ENCODE measurements at places on chromosomes 11 and 22.
A peak's percentile ranks its signal among the peaks of the same experiment; 100 is the strongest.

- no peak for DNase-seq
These were observed 5.3 kb downstream of the HNRNPUL2 start for GRCh38 chr11:62721994-62722393.

GRCh38 chr22:28072066-28072465 lies 153.0 kb upstream of the PITPNB start:
- no peak for DNase-seq

GRCh38 chr11:109071712-109072524 lies 350.1 kb upstream of the C11orf87 start:
- peak; percentile 45 for DNase-seq

DNA sequence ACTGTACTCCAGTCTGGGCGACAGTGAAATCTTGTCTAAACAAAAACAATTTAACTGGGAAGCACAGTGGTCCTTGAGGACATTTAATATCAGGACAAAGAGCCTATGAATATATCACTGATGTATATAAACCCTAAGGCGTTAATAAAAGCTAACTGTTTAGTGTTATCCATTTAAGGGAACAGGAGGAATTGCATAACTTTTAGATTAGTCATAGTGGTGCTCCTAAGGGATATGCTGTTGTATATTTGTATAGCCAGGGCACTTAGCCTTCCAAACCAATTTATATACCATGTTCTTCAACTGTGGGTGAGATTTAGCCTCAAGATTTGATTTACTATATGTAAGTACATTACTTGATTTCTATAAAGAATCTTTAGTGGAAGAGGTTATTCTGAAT lies 3.0 kb upstream of the CHEK1 start:
- no peak for DNase-seq

GRCh38 chr11:113373306-113373705 lies 14.3 kb upstream of the ANKK1 start:
- DNase-seq: no peak

DNA sequence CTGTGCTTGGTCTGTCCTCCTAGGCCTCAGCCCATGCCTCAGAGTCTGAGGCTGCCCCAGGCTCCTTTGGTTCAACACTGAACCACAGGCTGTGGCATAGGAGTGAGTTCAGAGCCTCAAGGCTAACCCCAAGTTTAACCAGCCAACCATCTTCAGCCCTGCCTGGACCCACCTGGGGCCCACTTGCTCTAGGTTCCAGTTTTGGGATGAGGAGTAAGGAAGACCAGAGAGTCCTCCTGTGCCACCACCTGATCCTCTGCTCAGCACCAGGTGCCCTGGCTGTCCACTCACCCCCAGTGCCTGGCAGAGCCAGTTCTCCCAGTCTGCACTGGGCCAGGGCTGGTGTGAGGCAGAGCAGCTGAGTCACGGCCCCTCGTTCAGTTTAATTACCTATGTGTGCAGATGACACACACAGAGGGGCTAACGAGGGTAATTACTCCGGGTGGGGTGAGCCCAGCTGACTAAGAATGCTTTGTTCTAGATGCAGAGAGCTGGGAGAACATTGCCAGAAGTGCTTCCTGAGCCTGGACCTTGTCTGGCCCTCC lies 12.0 kb upstream of the TMPRSS13 start:
- no peak for DNase-seq

DNA sequence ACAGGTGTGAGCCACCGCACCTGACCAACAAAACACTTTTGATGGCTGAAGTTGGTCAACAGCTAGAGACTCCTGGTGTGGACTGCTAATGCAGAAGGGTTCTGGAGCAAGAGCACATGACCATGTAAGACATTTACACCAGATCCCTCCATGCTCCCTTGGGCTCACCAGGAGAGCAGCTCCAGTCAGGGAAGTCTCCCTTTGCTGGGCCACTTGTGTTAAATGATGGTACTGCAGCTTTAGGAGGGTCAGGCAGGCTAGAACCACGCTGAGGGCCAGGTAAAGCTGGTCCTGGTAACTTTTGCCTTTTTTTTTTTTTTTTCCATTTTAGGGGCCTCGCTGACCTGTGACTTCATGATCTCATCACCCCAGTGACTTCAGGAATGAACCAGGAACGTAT lies 146.4 kb downstream of the FBXO7 start:
- no peak for DNase-seq

DNA sequence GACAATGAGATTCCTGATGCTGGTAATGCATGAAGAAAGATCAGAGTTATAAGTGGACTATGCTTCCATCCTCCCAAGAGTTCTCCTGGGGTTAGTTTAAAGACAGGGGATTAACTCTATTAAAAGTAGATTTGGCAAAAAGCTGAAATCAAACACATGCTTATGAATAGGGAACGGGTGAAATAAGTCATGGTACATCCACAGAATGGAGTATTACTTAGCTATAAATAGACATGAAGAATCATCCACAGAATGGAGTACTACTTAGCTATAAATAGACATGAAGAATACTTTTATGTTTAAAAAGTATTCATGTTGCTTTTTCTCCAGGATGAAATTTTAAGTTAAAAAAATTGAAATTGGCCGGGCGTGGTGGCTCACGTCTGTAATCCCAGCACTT lies 596.4 kb upstream of the B3GAT1 start:
- DNase-seq: no peak

- peak; percentile 73 for DNase-seq
These were observed 44.0 kb downstream of the GRAMD1B start for GRCh38 chr11:123473941-123474677.

DNA sequence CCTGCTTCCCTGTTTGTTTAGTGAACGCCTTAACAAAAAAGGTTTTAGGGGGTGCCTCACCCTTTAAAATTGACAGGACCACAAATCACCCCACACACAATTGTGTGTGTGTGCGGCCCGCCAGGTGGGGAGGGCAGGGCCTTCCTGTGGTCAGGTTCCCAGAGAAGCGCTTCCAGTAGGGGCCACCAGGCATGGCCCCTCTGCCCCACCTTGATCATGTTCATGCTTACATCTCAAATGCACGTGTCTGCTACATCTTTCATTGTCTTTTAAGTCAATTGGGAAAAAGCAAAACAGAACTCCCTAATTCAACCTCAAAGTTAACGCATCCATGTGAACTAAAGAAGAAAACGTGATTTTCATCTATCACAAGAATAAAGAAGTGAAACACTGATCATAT lies 1335.3 kb downstream of the TBC1D22A start:
- no peak for DNase-seq

GRCh38 chr11:79332017-79332416 lies 108.8 kb downstream of the TENM4 start:
- DNase-seq: no peak

DNA sequence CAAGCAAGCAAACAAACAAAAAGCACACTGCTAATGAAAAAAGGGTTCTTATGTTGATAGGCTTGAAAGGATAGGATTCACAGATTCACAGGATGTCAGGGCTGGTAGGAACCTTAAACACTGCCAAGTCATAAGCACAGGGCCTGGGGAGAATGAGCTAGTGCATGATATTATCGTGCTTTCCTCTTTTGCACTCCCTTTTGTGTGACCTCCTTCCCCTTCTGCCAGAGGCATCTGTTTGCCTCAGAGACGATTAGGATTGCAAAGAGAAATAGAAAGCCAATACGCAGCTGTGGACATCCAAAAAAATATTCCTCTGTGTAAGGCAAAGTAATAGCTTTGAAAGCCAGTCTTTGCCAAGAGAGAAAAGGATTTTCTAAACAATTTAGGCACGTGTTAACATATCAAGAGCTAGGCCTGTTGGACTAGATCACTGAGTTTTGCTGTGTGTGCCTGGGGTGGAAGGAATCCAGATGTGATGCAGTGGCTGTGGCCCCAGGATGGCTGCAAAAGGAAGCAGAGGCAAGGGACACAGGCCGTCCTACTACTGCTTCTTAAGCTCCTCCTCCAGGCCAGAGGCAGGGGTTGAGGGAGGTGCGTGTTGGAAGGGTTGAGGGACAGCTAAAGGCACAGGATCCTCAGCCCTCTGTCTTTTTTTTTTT lies 30.6 kb downstream of the MCHR1 start:
- DNase-seq: no peak

DNA sequence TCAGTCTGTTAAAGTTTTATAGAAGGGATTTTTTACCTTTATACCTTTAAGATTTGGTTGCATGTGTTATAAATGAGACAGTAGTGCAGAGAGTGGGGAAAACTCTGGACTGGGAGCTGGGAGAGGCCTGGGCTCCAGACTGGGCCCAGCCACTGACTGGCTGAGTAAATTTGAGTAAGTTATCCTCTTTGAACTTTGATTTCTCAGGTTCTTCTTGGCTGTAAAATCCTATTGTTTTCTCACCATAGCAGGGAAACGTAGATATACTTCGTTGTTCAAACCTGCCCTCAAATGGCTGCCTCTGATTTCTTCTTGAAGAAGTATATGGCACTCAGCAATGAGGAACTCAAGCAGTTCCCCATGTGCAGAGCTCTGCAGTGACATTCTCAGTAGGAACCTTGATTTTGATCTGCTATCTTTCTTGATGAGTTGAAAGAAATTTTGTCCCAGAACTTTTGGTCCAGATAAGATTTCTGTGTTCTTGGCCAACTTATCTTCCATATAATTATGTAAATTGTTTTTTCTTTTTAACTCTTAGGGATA lies 8.8 kb downstream of the BMAL1 start:
- no peak for DNase-seq

GRCh38 chr11:79906164-79906563 lies 465.3 kb upstream of the TENM4 start:
- DNase-seq: no peak

DNA sequence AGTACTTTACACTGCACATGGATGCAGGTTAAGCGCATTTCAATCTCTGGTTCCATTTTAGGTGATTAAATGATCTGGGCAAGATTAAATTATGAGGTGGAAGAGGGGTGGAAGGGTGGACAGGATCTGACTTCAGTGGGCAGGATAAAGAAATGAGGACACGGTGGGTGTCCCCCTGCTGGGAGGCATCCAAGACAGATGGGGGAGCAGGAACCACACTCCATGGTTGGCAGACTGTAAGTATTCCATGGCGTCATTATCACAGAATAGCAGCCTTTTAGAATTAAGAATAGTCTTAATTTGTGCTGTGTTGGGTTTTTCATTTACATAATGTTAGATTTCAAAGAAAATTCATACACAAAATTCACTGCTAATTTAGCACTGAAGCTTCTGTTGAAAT lies 7.6 kb upstream of the SORL1 start:
- DNase-seq: no peak

- peak; percentile 40 for DNase-seq
These were observed 35.5 kb downstream of the FZD4 start for GRCh38 chr11:86919557-86920210.

- no peak for DNase-seq
These were observed 116.1 kb downstream of the UVRAG start for GRCh38 chr11:75931124-75931523.

GRCh38 chr22:47600791-47601625 lies 838.6 kb downstream of the TBC1D22A start:
- DNase-seq: no peak

DNA sequence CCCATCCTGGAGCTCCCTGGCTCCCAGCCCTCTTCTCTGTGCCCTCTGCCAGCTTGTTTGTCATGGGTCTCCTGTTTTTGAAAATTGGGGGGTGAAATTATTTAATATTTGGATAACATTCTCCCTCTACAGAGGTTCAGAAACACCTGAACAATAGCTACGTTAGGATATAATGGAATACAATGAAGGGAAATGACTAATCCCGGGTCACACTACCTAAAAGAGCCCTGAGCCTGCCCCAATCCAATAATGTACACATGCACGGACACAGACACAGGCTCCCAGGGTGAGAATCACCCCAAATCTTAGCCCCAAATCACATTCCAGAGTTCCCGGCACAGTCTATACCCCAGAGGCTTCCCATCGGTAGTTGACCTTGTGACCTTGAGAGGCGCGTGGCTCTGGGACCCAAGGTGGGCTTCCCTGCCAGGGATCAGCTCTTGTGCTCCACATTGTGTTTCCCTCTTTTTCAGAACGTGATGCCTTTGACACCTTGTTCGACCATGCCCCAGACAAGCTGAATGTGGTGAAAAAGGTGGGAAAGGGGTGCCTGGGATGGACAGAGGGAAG lies 135.5 kb downstream of the PARVA start:
- no peak for DNase-seq

DNA sequence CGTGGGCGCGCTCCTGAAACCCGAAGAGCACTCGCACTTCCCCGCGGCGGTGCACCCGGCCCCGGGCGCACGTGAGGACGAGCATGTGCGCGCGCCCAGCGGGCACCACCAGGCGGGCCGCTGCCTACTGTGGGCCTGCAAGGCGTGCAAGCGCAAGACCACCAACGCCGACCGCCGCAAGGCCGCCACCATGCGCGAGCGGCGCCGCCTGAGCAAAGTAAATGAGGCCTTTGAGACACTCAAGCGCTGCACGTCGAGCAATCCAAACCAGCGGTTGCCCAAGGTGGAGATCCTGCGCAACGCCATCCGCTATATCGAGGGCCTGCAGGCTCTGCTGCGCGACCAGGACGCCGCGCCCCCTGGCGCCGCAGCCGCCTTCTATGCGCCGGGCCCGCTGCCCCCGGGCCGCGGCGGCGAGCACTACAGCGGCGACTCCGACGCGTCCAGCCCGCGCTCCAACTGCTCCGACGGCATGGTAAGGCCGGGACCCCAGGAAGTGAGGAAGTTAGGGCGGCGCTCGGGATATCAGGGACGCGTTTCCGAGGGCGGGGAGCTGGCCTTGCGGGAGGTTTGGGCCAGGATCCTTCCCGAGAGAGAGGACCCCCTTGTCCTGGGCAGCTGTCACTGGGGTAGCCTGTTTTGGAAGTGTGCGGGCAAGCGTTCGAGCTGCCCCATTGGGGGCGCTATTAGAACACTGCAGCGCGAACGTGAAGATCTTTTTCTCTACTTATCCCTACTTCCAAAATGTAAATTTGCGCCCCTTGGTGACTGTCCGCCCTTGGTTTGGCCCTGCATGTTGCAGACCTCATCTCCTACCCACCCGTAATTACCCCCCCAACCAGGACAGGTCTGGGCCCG lies 796 bp downstream of the MYOD1 start:
- DNase-seq: no peak

GRCh38 chr22:36387709-36387958 lies 133 bp downstream of the MYH9 start:
- DNase-seq: no peak

DNA sequence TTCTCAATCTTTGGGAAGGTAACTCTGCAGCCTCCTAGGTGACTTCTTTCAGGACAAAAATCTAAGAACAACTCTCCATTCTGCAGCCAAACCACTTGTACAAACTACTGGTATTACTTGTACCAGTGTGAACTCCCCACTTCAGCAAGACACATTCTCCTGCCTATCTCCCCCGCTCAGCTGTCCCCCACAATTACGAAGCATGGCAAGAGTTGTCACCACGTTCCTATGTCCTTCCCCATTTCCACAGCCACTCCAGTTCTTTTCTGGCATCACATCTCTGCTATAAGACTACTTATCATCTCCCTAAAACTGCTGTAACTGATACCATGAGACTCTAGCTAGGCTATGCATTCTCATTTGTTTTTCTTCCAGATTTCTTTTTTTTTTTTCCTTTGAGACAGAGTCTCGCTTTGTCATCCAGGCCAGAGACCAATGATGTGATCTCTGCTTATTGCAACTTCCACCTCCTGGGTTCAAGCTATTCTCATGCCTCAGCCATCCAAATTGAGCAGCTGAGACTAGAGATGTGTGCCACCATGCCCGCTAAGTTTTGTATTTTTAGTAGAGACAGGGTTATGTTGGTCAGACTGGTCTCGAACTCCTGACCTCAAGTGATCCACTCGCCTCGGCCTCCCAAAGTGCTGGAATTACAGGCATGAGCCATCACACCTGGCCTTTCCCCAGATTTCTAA lies 71.9 kb upstream of the CDON start:
- no peak for DNase-seq

Data from GM04504 (cell line).